ENCODE measurements at places on chromosomes 2 and 18. TPM values are rescaled to one million over a fixed set of nuclear protein-coding genes. Genes with fewer than 3 reads are reported as not detected.

The GPR39 gene
- total RNA-seq, result 15.3 TPM

The COL4A3 gene
- 21.1 TPM for total RNA-seq

DNA sequence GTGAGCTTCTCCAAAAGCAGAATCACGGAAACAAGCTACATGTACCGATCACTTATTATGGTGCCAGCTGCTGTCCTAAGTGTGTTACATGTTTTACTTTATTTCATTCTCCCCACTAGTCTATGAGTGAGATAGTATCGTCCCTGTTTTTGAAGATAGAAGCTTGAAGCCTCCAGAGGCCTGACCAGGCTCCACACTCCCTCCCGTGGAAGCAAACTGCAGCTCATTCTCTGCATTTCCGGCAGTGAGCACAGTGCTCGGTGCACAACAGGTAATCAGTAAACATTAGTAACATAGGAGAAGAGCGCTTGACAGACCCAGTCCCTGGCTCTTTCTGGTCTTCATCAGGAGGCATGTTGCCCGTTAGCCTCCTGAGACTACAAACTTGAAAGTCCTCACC lies 72.9 kb downstream of the ZBTB7C start:
- DNase-seq, result no peak

The SLC4A3 gene
- 3.2 TPM for total RNA-seq

The CNTNAP5 gene
- 0.03 TPM for total RNA-seq

GRCh38 chr2:161371869-161372268 lies 44.2 kb upstream of the TBR1 start:
- DNase-seq, result no peak

DNA sequence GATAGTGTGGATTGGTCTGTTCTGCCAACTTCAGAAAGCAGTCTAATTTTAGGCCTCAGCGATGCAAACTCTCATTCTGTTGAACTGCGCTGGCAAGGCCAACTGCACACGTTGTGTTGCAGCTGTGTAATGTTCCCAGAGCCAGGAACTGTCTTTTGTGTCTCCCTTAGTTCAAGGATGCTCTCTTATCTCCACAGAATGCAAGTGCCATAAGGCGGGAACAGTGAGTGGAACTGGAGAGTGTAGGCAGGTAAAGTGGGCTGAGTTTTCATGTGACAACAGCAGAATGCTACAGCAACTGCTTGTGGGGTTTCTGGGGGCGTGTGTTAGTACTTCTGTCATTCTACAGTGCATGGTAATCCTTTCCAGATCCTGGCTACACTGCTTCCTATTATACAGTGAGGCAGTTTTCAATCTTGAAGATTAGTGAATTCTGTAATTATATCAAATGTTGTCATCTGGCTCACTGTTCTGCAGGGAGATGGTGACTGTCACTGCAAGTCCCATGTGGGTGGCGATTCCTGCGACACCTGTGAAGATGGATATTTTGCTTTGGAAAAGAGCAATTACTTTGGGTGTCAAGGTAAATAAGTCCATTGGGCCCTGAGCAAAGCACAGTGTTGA lies 125.8 kb downstream of the LAMA3 start:
- no peak for DNase-seq

GRCh38 chr2:215904101-215904500 lies 109.2 kb downstream of the MREG start:
- no peak for DNase-seq

The SKA1 gene
- 1.3 TPM for total RNA-seq

The ABCA12 gene
- total RNA-seq, result 0.28 TPM

DNA sequence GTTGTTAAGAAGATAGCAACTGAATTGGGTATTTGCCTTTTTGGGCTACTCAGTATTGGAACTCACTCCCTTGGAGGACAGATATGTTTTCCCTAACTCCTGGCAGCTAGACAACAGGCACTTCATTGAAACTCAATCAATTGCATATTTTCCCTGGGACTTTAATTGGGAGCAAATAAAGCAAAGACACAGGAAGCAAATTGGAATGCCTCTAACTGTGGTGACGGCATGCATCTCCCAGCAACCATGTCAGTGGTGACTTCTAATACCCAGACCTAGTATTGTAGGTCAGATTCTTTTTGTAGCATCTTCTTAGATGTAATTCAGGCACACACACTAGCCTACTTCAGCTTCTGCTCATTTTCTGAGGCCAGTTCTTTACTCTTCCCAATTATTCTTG lies 164.2 kb upstream of the SETBP1 start:
- peak; percentile 77 for DNase-seq

DNA sequence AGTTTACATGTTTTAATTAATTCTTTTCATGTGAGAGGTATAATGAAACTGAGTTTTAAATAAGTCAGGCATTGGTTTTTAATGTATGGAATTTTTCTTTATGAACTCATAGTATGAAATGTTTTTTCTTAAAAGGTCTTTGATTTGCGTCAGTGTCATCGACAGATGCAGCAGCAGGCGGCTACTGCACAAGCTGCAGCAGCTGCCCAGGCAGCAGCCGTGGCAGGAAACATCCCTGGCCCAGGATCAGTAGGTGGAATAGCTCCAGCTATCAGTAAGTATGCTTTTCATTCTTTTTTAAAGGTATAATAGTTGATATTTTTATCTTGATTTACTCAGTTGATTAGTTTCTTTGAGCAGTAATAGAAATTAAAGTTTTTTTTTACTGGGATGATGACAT lies 46.5 kb downstream of the SMAD4 start:
- DNase-seq, result no peak

DNA sequence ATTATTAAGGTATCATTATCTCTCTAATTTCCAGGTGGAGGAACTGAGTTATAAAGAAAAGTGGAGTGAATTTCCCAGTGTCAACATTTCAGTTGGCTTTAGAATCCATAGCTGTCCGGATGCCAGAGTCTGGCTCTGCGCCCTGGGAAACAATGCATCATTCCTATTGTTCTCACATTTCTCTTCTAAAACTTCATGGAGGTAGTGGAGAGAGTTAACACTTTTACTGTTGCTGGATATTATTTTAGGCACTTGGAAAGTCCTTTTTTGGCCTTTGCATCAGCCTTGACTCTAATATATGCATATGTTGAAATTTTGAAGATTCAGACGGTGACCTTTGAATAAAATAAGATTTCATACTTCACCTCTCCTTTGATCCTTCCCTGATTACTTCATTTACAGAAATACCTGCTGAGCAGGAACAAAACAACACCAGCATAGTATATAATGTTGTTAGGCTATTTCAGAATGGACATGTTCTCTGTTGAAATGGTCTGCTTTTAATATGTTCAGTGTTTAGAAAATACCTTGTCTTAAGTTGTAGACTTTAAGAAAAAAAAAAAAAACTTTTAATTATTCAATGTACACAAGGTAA lies 148.8 kb downstream of the EPHA4 start:
- peak; percentile 28 for DNase-seq

- peak; percentile 52 for DNase-seq
Observed at GRCh38 chr2:129201696-129202095, 777.8 kb upstream of the RAB6C start.

- DNase-seq, result no peak
Observed at GRCh38 chr2:168432565-168433186, 23.4 kb upstream of the CERS6 start.

GRCh38 chr2:197293252-197294007 lies 17.1 kb downstream of the ANKRD44 start:
- DNase-seq, result no peak

DNA sequence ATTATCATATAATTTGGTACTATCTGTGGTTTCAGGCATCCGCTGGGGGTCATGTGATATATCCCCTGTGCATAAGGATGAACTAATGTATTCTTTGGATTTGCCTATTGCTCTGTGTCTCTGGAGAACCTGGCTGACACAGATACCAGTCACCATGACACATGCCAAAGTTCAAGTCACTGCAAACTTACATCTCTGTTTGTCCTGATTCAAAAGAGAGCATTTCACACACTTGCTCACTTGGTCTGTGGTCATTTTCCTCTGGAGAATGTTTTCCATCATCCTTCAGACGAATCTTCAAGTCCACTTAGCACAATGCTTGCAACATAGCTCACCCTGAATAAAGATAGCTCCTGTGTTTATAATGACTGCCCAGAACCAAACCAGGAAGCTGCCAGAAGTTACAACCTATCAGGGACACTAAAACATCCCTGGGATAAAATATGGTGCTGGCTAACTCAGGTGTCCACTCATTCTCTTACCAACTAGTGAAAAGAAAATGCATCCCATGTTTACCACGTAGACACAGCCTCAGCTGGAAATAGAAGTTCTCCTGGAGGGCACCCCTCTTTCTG lies 18.1 kb downstream of the SULT1C3 start:
- DNase-seq, result no peak

GRCh38 chr2:113875135-113875534 lies 14.8 kb upstream of the ACTR3 start:
- DNase-seq, result no peak

The CNDP1 gene
- total RNA-seq, result not detected

DNA sequence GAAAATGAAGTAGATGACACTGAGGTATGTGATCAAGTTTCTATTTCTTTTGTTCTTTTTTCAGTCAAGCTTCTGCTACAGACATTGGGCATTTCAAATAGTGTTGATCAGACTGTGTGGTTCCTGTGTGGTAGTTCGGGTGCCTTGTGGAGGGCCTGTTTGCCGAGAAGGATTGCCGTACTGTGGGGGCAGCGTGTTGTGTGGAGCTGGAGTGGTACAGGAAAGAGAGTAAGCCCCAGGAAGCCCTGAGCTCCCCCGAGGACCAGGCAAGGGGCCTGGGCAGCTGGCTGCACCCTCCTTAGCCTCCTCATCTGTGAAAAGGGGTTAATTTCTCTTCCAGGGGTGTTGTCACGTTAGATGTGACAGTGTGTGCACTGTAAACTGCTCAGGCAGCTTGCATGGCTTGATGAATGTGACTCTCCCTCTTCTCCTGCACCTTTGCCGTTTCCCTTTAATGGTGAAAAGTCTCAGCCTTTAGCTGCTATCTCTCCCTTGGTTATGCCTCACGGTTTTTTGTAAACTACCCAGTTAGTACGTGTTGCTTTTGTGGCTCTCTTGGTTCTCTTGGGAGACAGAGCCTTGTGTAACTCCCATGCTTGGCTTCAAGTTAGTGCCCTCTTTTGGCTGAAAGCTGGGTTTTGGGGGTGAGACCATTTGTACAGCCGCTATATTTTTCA lies 19.5 kb downstream of the C2orf74 start:
- no peak for DNase-seq

GRCh38 chr2:191635333-191636234 lies 42.4 kb upstream of the NABP1 start:
- DNase-seq, result no peak

The ABCB11 gene
- total RNA-seq, result 0.37 TPM

GRCh38 chr2:226115102-226115831 lies 684.4 kb downstream of the IRS1 start:
- DNase-seq, result peak; percentile 8

All from lung (tissue), 17 donors.